ENCODE measurements at places on chromosomes 5 and 9. TPM values are rescaled to one million over a fixed set of nuclear protein-coding genes. Genes with fewer than 3 reads are reported as not detected.

The CYLC2 gene
- not detected for total RNA-seq

The FAM200C gene
- 6.3 TPM for total RNA-seq

The LVRN gene
- under 0.01 TPM for total RNA-seq

The SPACA9 gene
- 3.5 TPM for total RNA-seq

The ZNF346 gene
- 13.2 TPM for total RNA-seq

The SMIM33 gene
- total RNA-seq, result under 0.01 TPM

The TMEM267 gene
- 13.0 TPM for total RNA-seq

The GZMA gene
- not detected for total RNA-seq

The IL5 gene
- total RNA-seq, result not detected

The HAVCR2 gene
- total RNA-seq, result under 0.01 TPM

The EIF4E1B gene
- total RNA-seq, result not detected

The FBP2 gene
- total RNA-seq, result not detected

The TRIM36 gene
- total RNA-seq, result 0.56 TPM

The NTNG2 gene
- 0.96 TPM for total RNA-seq

The LCN10 gene
- total RNA-seq, result not detected

The COX7C gene
- 216 TPM for total RNA-seq

The THBS4 gene
- 0.38 TPM for total RNA-seq

The CCDC192 gene
- total RNA-seq, result not detected

The PCDHGC4 gene
- total RNA-seq, result 0.77 TPM
